CD14-positive monocyte (primary cell): ENCODE measurements at places on chromosomes 4 and X. TPM values are rescaled to one million over a fixed set of nuclear protein-coding genes. Genes with fewer than 3 reads are reported as not detected.
A peak's percentile ranks its signal among the peaks of the same experiment; 100 is the strongest.

GRCh38 chrX:21493226-21493830 is 119.1 kb downstream of the CNKSR2 start:
- no peak overlapping the region for H3K27ac ChIP-seq
- no peaks in the 10 kb centered on the region for H3K36me3 ChIP-seq
- no peak for DNase-seq

DNA sequence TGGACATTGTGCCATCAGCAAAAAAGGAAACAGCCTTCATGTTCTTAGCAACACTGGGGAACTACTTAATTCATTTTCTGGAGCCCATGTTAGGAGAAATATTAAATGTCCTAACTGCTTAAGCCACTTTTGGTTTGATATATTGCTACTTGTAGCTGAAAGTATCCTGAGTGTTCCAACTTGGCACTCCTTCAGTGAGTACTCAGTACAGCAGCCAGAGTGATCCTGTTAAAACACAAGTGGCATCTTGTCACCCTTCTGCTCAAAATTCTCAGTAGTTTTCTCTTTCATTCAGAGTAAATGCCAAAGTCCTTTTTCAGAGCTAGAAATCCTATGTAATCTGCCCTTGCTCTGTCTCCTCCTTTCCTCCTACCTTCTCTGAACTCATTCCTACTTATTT is 522.0 kb downstream of the GRID2 start:
- H3K4me1 ChIP-seq: no peaks in the 10 kb centered on the region
- H3K4me3 ChIP-seq: no peak overlapping the region
- no peaks in the 10 kb centered on the region for H3K36me3 ChIP-seq
- no peaks in the 10 kb centered on the region for H3K27me3 ChIP-seq
- H3K27ac ChIP-seq: no peak overlapping the region

GRCh38 chrX:46561824-46562657 is 11.5 kb upstream of the CHST7 start:
- peaks cover 15% of the 10 kb centered on the region for H3K4me1 ChIP-seq
- peak; percentile 27 for DNase-seq
- H3K4me3 ChIP-seq: no peak overlapping the region
- no peaks in the 10 kb centered on the region for H3K27me3 ChIP-seq
- no peaks in the 10 kb centered on the region for H3K36me3 ChIP-seq

GRCh38 chrX:134865682-134866255 is 125.0 kb upstream of the SMIM10 start:
- H3K4me1 ChIP-seq: no peaks in the 10 kb centered on the region
- no peaks in the 10 kb centered on the region for H3K27me3 ChIP-seq
- no peak overlapping the region for H3K4me3 ChIP-seq
- H3K36me3 ChIP-seq: no peaks in the 10 kb centered on the region
- no peak overlapping the region for H3K27ac ChIP-seq

Gene KLF3
- polyA plus RNA-seq: 53.9 TPM

DNA sequence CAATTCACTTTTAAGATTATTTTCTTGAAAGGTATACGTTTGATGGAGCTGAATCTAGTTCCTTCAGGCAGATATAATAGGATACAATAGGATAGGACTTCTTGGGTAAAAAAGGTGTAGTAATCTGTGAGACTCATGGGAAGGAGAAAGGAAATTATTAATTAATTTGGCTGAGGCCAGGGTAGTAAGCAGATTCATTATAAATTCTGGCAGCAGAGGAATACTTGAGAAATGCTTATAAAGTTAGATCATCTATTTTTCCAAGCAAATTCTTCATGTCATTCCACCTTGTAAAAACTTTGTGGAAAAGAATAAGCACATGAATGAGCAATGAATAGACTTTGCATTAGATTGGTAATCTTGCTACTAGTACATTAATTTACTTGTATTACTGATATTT is 46.9 kb downstream of the GYPE start:
- no peak overlapping the region for H3K27ac ChIP-seq
- no peak overlapping the region for H3K4me3 ChIP-seq
- no peaks in the 10 kb centered on the region for H3K4me1 ChIP-seq
- DNase-seq: no peak

- no peak overlapping the region for H3K4me3 ChIP-seq
- no peaks in the 10 kb centered on the region for H3K27me3 ChIP-seq
- H3K27ac ChIP-seq: no peak overlapping the region
- DNase-seq: no peak
- H3K36me3 ChIP-seq: no peaks in the 10 kb centered on the region
Observed at GRCh38 chrX:71227370-71228062, 4.5 kb downstream of the GJB1 start.

DNA sequence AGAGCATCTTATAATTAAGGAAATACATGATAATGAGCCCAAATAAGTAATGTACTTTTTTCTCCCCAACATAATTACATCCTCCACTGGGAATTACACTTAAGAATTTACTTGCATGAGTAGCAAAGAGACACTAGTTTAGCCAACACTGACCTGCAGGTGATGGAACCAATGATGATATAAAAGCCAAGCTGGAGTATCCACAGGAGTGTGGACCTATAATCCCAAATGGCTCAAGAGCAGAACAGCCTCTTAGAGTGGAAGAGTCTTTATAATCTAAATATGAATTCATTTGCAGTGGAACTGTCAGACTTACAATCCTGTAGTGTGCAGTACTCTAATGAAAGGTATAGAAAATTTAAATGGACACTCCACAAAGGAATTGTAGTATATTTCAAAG is 22.2 kb downstream of the WDR19 start:
- H3K27ac ChIP-seq: no peak overlapping the region
- DNase-seq: no peak
- no peaks in the 10 kb centered on the region for H3K4me1 ChIP-seq
- H3K4me3 ChIP-seq: no peak overlapping the region
- no peaks in the 10 kb centered on the region for H3K27me3 ChIP-seq
- H3K36me3 ChIP-seq: no peaks in the 10 kb centered on the region

GRCh38 chr4:175346376-175346775 is 428.2 kb downstream of the ADAM29 start:
- no peaks in the 10 kb centered on the region for H3K36me3 ChIP-seq
- no peak for DNase-seq
- no peaks in the 10 kb centered on the region for H3K4me1 ChIP-seq
- no peak overlapping the region for H3K4me3 ChIP-seq

- H3K4me3 ChIP-seq: no peak overlapping the region
- no peak overlapping the region for H3K27ac ChIP-seq
- H3K4me1 ChIP-seq: no peaks in the 10 kb centered on the region
- H3K36me3 ChIP-seq: no peaks in the 10 kb centered on the region
- no peak for DNase-seq
- no peaks in the 10 kb centered on the region for H3K27me3 ChIP-seq
Observed at GRCh38 chrX:77436682-77437081, 10.5 kb upstream of the FGF16 start.

Gene PAGE4
- not detected for polyA plus RNA-seq

Gene PAGE1
- not detected for polyA plus RNA-seq

Gene UGT8
- polyA plus RNA-seq: not detected in 2 replicates

Gene OR13H1
- not detected for polyA plus RNA-seq

GRCh38 chr4:77734928-77735327 is 84.2 kb downstream of the CNOT6L start:
- H3K4me3 ChIP-seq: no peak overlapping the region
- peak; percentile 53 for DNase-seq
- H3K27me3 ChIP-seq: no peaks in the 10 kb centered on the region
- H3K36me3 ChIP-seq: peaks cover 40% of the 10 kb centered on the region
- H3K4me1 ChIP-seq: peaks cover 29% of the 10 kb centered on the region

DNA sequence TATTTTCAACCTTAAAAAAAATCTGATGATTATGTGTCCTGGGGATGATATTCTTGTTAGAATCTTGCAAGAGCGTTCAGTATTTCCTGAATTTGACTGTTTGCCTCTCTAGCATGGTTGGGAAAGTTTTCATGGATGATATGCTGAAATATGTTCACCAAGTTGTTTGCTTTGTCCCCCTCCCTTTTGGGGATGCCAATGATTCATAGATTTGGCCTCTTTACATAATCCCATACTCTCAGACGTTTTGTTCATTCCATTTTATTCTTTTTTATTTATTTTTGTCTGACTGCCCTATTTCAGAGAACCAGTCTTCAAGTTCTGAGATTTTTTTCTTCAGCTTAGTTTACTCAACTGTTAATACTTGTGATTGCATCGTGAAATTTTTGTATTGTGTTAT is 415.1 kb downstream of the FAM47B start:
- no peaks in the 10 kb centered on the region for H3K27me3 ChIP-seq
- no peak overlapping the region for H3K4me3 ChIP-seq
- no peak for DNase-seq
- H3K4me1 ChIP-seq: no peaks in the 10 kb centered on the region

Gene TMEM128
- 6.8 and 11.4 TPM in 2 replicates for polyA plus RNA-seq

Gene MAGIX
- polyA plus RNA-seq: 2.0 TPM

GRCh38 chr4:169315530-169316343 is 45.0 kb upstream of the SH3RF1 start:
- H3K27ac ChIP-seq: no peak overlapping the region
- H3K4me1 ChIP-seq: no peaks in the 10 kb centered on the region
- no peaks in the 10 kb centered on the region for H3K27me3 ChIP-seq
- no peak for DNase-seq
- no peaks in the 10 kb centered on the region for H3K36me3 ChIP-seq
- H3K4me3 ChIP-seq: no peak overlapping the region

- no peak for DNase-seq
- H3K4me1 ChIP-seq: no peaks in the 10 kb centered on the region
- H3K4me3 ChIP-seq: no peak overlapping the region
- no peaks in the 10 kb centered on the region for H3K27me3 ChIP-seq
Observed at GRCh38 chrX:477441-478012, 90.8 kb upstream of the PPP2R3B start.

DNA sequence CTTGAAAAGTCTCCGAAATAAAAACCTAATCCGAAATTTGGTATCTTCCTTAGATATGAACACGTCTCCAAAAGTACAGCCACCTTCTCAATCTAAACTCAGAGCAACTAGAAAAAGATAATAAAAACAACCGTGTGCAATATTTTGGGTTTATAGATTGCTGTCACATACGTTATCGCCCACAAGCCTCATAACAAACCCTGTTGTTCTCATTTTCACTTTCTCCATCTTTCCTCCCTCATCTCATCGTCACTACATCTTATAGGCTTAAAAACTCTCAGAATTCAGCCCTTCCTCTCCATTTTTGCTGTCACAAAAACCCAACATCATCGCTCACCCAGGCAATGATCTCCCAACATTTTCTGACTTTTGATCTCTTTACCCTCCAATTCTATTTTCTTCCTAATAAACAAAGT is 448 bp upstream of the SCFD2 start:
- no peak for DNase-seq
- H3K4me3 ChIP-seq: peak overlapping the region; percentile 84
- H3K4me1 ChIP-seq: peaks cover 18% of the 10 kb centered on the region
- no peaks in the 10 kb centered on the region for H3K36me3 ChIP-seq

Gene TRPC3
- not detected for polyA plus RNA-seq

DNA sequence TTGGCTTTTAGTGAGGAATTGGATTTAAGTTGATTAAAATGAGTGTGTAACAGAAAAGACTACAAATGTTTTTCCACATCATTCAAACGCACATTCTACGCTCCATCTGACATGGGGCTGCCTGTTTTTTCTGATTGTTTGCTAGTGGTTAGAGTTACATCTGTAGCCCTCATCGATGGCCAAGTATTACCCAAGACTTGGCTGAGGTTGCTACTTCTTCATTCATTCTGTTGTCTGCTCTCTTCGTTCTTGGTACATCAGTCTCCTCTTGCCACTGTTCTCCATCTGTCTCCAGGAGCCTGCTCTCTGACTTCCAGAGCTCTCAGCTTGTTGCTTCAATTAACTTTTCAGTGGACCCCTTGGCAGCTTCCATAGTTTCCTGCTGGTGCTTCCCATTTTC is 1844.6 kb upstream of the TENM3 start:
- H3K36me3 ChIP-seq: no peaks in the 10 kb centered on the region
- no peak for DNase-seq
- no peaks in the 10 kb centered on the region for H3K4me1 ChIP-seq
- H3K4me3 ChIP-seq: no peak overlapping the region
- H3K27me3 ChIP-seq: no peaks in the 10 kb centered on the region
- no peak overlapping the region for H3K27ac ChIP-seq

- H3K4me3 ChIP-seq: peak overlapping the region; percentile 87
- no peak overlapping the region for H3K27ac ChIP-seq
- peaks cover 15% of the 10 kb centered on the region for H3K27me3 ChIP-seq
- H3K36me3 ChIP-seq: no peaks in the 10 kb centered on the region
Observed at GRCh38 chr4:159104694-159105414, 2.0 kb downstream of the RAPGEF2 start.

- H3K4me3 ChIP-seq: no peak overlapping the region
- DNase-seq: no peak
- no peak overlapping the region for H3K27ac ChIP-seq
- no peaks in the 10 kb centered on the region for H3K27me3 ChIP-seq
- H3K36me3 ChIP-seq: no peaks in the 10 kb centered on the region
- no peaks in the 10 kb centered on the region for H3K4me1 ChIP-seq
Observed at GRCh38 chrX:131330735-131331134, 41.6 kb upstream of the IGSF1 start.

DNA sequence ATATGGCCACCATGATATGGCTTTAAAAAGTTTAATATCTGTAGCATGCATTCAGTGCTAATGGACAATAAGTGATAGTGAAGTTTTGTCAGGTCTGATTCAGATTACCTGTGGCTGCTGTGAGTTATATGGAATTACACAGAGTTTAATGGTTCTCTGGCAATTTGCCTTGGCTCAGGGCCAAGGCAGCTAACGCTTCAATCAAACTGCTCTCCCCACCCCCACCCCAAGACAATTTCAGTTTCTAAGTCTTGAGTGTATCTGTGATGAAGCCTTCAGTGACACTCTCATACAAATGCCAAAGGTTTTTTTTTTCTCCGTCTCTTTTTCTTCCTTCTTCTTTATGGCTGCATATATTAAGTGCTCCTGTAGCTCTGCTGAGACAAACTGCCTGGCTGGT is 106.6 kb downstream of the SHROOM4 start:
- H3K27ac ChIP-seq: no peak overlapping the region
- no peaks in the 10 kb centered on the region for H3K27me3 ChIP-seq

Gene SPARCL1
- polyA plus RNA-seq: not detected

Gene FAM47A
- not detected for polyA plus RNA-seq

- peak; percentile 11 for DNase-seq
- peak overlapping the region; percentile 78 for H3K27ac ChIP-seq
- H3K4me1 ChIP-seq: peaks cover 59% of the 10 kb centered on the region
- no peaks in the 10 kb centered on the region for H3K27me3 ChIP-seq
- H3K4me3 ChIP-seq: peak overlapping the region; percentile 16
Observed at GRCh38 chrX:150570512-150570911, 2.1 kb downstream of the MTM1 start.

Gene DDIT4L
- 0.15 TPM for polyA plus RNA-seq

- no peaks in the 10 kb centered on the region for H3K4me1 ChIP-seq
- no peaks in the 10 kb centered on the region for H3K27me3 ChIP-seq
- no peak overlapping the region for H3K27ac ChIP-seq
Observed at GRCh38 chrX:105999294-105999693, 39.2 kb downstream of the SERPINA7 start.

GRCh38 chr4:54487491-54487890 is 170.3 kb upstream of the KIT start:
- no peak for DNase-seq
- no peaks in the 10 kb centered on the region for H3K4me1 ChIP-seq
- no peak overlapping the region for H3K27ac ChIP-seq
- H3K27me3 ChIP-seq: no peaks in the 10 kb centered on the region
